ENCODE measurements at places on chromosomes 11 and 22.
A peak's percentile ranks its signal among the peaks of the same experiment; 100 is the strongest.

- no peak overlapping the region for H3K27ac ChIP-seq
- no peak overlapping the region for H3K4me3 ChIP-seq
- no peaks in the 10 kb centered on the region for H3K4me1 ChIP-seq
These were observed 28.7 kb upstream of the TBCEL start for GRCh38 chr11:120995184-120995583.

DNA sequence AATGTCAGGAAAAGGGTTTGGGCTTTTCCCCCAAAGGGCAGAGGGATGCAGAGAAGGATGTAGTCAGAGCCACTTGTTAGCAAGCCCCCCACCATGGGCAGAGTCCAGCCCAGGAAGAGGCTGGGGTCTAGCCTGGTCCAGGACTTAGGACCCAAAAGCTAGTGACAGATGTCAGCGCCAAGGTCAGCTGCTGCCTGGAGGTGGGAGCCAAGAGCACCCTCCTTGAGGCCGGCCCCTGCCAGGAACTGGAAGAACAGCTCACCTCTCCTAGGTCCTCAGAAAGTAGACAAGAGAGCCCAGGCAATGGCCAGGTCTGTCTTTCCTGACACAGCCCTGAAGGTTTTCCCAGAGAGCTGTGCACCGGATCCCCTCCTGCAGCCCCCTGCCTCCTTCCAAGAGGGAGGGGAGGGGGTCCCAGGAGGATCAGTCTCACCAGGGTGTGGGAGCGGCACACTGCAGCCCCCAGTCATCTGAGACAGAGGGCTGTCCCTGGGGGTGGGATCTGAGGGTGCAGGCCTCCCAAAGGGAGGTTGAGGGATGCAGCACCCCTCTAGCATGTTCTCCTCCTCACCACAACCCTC lies 14.6 kb upstream of the ARHGEF17 start:
- H3K27me3 ChIP-seq, result no peaks in the 10 kb centered on the region
- no peaks in the 10 kb centered on the region for H3K36me3 ChIP-seq
- no peak for DNase-seq
- no peak overlapping the region for H3K4me3 ChIP-seq
- no peaks in the 10 kb centered on the region for H3K4me1 ChIP-seq

GRCh38 chr22:35995348-35995747 lies 33.3 kb downstream of the RBFOX2 start:
- H3K4me1 ChIP-seq, result peaks cover 6% of the 10 kb centered on the region
- H3K27me3 ChIP-seq, result no peaks in the 10 kb centered on the region
- H3K36me3 ChIP-seq, result no peaks in the 10 kb centered on the region
- DNase-seq, result no peak

DNA sequence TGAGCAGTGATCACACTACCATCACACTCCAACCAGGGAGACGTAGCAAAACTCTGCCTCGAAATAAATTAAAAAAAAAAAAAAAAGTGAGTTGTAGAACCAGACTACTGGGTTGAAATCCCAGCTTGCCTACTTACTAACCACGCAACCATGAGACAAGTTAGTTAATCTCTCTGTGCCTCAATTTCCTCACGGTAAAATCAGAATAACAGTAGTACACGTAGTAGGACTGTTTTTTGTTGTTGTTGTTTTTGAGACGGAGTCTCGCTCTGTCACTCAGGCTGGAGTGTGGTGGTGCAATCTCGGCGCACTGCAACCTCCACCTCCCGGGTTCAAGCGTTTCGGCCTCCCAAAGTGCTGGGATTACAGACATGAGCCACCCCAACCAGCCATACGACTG lies 14.2 kb downstream of the RAB6A start:
- no peaks in the 10 kb centered on the region for H3K27me3 ChIP-seq
- H3K4me3 ChIP-seq, result no peak overlapping the region
- H3K27ac ChIP-seq, result no peak overlapping the region
- H3K4me1 ChIP-seq, result no peaks in the 10 kb centered on the region
- DNase-seq, result no peak

GRCh38 chr11:38814670-38815069 lies 2216.6 kb upstream of the RAG2 start:
- no peak for DNase-seq
- H3K27me3 ChIP-seq, result no peaks in the 10 kb centered on the region
- no peak overlapping the region for H3K27ac ChIP-seq

GRCh38 chr11:380996-381395 lies 11.7 kb downstream of the B4GALNT4 start:
- H3K27me3 ChIP-seq, result no peaks in the 10 kb centered on the region
- no peak overlapping the region for H3K27ac ChIP-seq
- H3K36me3 ChIP-seq, result no peaks in the 10 kb centered on the region

- no peak for DNase-seq
- H3K27me3 ChIP-seq, result no peaks in the 10 kb centered on the region
- H3K27ac ChIP-seq, result no peak overlapping the region
- H3K36me3 ChIP-seq, result no peaks in the 10 kb centered on the region
- no peaks in the 10 kb centered on the region for H3K4me1 ChIP-seq
- H3K4me3 ChIP-seq, result no peak overlapping the region
These were observed 11.4 kb downstream of the FAM181B start for GRCh38 chr11:82722231-82722630.

- DNase-seq, result peak; percentile 76
- H3K27me3 ChIP-seq, result no peaks in the 10 kb centered on the region
- no peaks in the 10 kb centered on the region for H3K36me3 ChIP-seq
- peaks cover 10% of the 10 kb centered on the region for H3K4me1 ChIP-seq
- H3K27ac ChIP-seq, result no peak overlapping the region
These were observed 4.8 kb downstream of the TRIM3 start for GRCh38 chr11:6468712-6469495.

Measured in breast epithelium (tissue), 4 donors.